ENCODE measurements at places on chromosomes 12 and 14.

DNA sequence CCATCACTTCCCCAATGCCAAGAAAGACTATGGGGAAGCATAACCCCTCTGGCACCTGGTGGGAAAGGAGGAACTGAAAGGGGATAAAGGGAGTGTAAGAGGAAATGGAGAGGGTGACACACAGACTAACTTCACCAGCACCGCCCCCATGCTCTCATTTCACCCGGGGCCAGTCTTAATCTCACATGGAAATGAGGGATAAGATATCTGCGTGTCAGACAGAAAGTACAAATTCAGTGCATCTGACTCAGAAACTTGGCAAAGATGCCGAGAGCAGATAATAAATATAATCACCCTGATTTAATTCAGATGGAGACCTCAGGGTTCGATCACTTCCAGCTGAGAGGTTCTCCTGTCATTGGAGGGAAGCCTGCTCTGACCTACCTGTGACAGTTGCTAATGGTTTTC is 191.6 kb downstream of the DUSP6 start:
- DNase-seq: peak; percentile 78

DNA sequence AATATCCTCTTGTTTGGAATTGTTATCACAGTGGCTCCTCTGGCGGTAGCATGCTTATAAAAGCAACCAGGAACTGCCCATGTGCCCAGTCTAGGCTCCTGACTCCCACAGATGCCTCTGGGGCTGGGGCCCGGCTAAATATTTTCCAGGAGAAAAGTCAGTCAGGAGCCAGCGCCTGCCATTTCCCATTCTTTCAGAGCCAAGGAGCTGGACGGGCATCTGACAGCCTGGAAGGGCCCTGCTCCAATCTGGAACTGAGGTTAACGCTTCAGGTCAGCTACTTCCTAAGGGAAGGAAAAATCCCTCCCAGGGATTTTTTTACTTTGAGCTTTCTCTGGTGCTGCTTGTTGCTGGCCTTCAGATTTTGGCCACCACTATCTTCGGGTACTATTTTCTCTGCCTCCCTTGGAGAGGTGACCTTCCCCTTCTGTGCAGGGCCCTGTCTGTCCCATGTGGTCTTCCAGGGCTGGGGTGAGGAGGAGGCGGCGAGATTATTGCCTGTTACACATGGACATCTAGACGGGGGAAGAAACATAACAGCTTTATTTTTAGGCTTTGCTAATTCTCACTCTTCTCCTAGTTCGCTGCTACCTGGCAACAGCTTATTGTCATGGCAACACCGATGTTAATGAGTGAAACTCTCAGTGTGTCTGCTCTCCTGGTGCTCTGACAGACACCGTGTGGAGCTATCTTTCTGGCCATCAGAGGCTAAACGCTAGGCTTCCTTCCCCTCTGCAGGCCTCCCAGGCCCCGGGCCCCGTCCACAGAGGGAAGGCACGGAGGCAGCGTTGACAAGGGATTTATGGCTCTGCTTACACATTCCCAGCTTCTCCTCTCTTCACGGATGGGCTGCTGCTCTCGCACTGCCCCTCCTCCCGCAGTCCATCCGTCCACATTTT is 160.4 kb downstream of the CACNA1C start:
- DNase-seq: no peak

DNA sequence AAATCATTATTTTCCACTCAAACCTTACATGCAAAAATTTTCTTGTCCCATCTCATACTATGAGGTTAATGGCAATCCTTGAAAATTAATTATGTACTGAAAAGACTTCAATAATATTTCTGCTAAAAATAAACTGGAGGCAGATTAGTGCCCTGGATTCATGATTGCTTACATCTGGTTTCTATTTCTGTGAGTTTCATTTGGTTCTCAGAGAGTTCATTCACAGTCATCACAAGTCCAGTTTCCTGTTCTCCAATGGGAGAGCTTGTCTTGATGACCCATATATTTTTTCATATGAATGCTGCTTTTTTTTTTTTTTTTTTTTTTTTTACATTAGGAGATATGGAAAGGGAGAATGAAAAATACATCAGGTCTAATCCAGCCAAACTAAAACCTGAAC is 6.6 kb upstream of the PTHLH start:
- DNase-seq: no peak

DNA sequence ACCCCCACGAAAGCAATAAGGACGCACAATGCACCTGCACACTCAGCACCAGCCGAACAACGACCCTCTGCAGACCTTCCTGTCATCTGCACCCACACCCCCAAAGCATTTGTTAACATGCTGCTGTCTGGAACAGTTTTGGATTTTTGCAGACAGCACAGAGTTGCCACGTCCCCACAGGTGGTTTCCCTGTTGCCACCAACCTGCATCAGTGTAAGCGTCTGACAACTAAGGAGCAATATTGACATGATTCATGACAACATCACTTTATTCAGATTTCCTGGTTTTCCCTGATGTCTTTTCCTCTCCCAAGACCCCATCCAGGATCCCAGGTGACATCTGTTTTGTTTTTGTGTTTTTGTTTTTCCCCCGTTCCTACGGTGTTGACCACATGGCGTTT is 150.7 kb upstream of the C14orf180 start:
- no peak for DNase-seq

GRCh38 chr14:44803239-44803905 is 158.4 kb downstream of the KLHL28 start:
- peak; percentile 9 for DNase-seq

DNA sequence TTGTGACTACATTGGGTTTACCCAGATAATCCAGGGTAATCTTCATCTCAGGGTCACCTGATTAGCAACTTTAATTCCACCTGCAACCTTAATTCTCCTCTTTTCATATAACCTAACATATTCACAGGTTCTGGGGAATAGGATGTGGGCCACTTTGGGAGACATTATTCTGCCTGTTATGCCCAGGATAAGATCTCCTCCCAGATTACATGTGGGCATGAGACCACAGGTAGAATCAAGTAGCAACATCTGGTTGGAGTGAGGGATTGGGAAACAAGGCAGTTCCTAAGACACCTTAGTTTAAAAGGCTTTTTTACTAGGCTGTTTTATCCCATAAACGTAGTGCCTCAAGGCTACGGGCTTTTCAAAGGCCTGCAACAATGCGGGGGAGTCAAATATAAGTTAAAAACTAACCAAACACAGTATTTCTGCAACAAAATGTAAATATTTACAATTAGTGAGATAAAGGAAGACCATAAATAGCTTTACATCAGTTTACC is 181.5 kb downstream of the FOXA1 start:
- DNase-seq: no peak

DNA sequence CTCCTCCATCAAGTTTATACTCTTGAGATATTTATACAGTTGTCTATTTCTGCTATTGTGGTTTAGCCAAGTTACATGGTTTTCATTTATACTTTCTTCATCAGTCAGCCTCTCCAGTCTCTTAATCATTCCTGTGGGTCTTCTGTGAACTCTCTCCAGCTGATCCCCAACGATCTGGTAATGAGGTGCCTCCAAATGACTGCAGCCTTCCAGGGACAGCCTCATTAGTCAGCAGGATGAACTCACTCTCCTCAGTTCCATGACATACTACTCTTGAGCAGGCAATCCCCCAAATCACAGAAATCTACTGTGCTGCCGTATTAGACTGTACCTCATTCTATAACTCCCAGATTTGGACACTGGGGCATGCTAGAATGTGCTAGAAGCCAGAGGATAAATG is 15.3 kb downstream of the AREL1 start:
- peak; percentile 8 for DNase-seq

DNA sequence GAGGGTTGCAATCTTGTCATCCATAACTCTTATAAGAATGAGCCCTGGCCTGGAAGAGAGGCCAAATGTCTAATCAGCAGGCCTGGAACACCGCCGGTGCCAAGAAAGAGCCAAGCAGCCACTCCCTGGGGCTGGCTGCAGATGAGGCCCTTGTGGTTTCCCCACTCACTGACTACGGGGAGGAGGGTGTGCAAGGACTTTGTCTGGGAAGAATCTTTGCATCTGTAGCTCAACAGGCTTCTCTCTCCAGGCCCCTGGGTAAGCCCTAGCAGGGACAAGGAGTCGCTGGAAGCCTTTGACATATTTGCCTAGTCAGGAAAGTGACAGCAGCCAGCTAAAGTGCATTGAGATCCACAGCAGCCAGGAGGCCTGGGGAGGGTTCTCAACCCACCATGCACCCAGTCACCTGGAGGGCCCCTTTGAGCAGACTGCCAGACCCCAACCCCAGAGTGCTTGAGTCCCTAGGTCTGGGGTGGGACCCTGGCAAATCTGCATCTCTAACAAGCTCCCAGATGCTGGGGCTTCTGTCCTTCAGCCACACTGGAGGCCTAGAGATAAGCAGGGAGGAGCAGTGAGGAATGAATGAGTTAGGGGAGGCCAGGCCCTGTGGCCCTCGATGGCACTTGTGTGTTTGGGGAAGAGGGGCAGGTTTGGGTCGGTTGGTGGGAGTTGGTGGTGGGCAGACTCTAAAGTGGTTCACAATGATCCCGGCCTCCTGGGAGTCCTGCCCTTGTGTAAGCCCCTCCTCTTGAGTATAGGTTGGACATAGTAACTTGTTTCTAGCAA is 13.9 kb upstream of the LRTM2 start:
- no peak for DNase-seq
